ENCODE measurements at places on chromosomes 13 and 19.

DNA sequence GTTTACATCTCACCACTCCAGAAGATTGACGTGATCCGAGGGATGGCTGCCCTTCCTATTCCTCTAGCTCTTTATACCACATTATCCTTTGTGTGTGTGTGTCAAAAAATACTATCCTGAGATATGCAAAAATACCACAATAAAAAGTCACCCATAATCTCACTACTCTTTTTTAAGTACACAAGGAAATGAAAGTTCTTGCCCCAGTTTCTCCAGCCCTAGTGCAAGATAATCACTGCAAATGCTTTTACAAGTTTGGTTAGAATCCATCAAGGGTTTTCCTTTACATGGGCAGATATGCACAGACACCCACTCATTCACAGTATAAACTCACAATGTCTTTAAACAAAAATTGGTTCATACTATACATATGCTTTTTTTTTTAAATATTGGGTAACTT lies 89.3 kb downstream of the DIAPH3 start:
- no peak for DNase-seq

DNA sequence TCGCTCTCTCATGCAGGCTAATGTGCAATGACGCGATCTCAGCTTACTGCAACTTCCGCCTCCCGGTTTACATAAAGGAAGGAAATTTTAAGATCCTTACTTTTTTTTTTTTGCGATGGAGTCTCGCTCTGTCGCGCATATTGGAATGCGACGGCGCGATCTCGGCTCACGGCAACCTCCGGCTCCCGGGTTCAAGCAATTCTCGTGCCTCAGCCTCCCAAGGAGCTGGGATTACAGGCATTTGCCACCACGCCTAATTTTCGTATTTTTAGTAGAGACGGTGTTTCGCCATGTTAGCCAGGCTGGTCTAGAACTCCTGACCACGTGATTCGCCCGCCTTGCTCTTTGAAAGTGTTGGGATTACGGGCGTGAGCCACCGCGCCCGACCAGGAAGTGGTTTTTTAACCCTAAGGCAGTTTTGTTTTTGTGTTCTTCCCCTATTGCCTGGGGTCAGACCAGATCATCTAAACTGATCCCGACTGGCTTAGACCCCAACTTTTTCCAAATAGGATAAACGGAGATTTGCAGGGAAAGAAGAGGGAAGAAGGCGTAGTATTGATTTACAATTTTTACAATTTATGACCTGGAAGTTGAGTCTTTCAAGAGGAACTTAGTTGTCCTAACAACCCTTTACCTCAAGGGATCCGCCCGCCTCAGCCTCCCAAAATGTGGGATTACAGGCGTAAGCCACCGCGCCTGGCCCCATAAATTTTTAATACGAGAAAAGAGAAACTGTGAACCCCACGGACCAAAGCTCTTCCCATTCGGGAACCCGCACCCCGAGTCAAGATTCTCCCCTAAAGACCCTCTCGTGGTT lies 142.0 kb downstream of the ZNF737 start:
- peak; percentile 42 for DNase-seq

- DNase-seq = no peak
These were observed 282.4 kb downstream of the MYO16 start for GRCh38 chr13:108911807-108912206.

DNA sequence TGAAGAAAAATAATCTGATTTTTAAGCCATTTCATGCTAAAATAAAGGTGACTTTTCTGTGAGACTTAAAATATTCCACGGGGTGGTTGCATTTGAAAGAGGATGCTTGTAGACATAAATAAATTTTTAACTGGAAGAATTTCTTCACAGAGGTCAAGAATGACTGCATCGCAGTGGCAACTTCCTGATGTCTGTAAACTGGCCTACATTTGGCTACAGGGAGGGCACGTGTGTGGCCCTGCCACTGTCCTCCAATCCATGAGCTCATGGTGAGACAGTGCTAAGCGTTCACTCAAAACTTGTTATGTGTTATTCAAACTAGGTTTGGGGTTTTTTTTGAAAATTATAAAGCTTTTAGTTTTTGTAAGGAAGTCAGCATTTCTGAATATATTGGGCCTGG lies 1089.3 kb downstream of the EFNB2 start:
- no peak for DNase-seq

DNA sequence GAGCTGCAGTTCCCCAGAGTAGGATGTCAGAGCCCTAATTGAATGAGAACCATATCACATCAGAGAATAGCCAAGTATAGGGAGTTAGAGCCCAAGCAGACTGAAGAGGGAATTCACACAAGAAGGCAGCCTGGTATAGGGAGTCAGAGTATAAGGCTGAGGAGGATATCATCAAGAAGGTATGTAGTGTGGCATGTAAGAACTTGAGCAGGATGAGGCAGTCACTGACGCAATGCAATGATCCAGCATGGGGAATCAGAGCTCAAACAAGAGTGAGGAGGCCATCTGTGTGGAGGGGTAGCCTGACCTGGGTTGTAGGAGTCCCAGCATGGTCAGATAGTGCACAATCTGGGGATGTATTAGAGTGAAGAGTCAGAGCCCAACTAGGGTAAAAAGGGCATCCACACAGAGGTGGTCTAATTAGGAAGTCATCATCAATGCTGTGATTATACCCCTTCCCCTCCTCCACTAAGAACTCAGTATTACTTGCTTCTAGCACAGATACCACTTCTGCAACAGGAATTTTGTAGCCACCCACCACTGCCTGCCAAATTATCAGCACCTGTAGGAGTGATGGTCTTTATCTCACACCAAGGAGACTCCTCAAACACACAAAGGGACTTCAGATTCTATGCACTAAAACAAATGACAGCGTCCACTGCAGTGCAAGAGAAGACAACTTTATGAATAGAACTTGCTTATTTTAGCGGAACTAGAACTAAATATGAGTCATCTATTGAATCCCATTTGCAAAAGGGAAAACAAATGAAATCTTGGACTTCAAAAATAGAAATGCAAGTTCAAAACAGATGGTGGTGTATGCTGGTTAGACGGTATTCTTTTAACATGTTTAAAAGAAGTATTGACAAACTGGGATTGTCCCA lies 107.2 kb downstream of the FNDC3A start:
- DNase-seq = no peak
